ENCODE measurements at places on chromosomes 4 and X. TPM values are rescaled to one million over a fixed set of nuclear protein-coding genes. Genes with fewer than 3 reads are reported as not detected.

Gene NPY1R
- 2.4 TPM for total RNA-seq

DNA sequence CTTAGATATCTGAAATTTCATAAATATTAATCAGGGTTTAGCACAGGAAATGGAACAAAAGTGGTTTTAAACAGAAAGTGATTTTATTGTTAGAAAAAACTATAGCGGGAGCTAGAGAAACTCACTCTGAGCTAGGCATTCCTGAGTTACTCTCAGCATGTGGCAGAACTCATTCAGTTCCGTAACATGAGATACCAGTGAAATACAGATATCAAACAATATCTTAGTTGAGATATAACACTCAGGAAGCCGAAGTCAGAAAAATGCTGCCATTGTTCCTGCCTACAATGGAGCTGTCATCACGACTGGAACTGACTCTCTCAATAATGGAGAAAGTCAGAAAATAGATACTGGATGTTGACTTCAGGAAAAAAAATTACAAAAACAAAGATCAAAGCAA is 1428.7 kb downstream of the PCDH18 start:
- DNase-seq, result no peak

Gene TKTL2
- not detected for total RNA-seq

DNA sequence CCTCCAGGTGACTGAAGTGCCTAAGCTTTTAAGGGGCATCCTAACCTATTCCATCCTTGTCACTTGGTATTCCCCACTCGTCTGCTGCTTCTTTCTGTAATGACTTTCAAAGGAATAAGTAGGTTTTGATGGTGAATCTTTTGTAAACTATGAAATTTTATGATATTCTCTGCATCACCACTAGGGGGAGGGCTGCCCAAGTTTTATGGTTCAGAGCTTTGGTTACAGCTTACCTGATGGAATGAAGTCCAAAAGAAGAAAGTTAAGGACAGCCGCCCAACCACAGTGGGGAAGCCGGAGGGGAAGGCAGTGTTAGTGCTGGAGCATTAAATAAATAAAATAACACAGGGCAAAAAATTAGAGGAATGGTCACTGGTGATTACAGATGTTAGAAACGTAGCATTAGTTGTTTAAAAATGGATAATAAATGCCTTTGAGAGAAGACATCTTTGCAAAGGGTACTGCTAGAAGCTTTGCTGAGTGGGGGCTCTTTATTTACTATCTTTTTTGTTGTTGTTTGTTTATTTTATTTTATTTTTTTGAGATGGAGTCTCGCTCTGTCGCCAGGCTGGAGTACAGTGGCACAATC is 204.9 kb downstream of the GBA3 start:
- DNase-seq, result no peak

DNA sequence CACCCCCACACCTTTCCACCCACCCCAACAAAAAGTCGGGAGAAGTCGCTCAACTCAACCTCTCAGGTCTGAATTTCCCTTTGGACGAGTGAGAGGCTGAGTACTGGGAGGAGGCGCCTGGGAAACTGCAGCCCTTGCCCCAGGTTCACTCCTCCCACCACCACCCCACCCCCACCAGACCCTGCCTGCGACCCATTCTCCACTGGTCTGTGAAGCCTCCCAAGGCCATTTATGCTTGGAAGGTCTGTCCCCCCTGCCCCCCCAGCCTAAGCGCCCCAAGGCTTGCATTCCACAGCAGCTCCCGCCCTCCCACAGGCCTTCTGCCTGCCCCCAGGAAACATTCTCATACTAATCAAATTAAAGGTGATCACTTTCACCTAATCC is 27.2 kb downstream of the ELF4 start:
- DNase-seq, result no peak

Gene GCNA
- 1.1 TPM for total RNA-seq

DNA sequence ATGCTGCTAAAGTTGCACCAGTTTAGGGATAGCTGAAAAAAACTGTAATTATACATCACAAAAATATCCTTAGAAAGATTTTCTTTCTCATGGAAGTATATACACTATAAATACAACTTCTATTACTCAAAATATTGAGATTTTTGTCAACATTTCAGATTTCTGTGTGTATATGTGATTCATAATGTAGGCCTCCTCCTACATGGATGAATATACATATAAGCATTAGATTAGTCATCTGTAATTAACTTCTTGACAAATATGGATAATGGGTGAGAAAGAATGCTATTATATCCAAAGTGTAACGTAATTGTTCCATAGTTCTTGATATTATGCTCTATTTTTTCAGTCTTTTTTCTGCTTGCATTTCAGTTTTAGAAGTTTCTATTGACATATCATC is 124.9 kb downstream of the CBLL2 start:
- no peak for DNase-seq

- no peak for DNase-seq
Measured at GRCh38 chrX:45479196-45479834, 278.6 kb upstream of the DIPK2B start.

Gene JCHAIN
- 138 TPM for total RNA-seq

DNA sequence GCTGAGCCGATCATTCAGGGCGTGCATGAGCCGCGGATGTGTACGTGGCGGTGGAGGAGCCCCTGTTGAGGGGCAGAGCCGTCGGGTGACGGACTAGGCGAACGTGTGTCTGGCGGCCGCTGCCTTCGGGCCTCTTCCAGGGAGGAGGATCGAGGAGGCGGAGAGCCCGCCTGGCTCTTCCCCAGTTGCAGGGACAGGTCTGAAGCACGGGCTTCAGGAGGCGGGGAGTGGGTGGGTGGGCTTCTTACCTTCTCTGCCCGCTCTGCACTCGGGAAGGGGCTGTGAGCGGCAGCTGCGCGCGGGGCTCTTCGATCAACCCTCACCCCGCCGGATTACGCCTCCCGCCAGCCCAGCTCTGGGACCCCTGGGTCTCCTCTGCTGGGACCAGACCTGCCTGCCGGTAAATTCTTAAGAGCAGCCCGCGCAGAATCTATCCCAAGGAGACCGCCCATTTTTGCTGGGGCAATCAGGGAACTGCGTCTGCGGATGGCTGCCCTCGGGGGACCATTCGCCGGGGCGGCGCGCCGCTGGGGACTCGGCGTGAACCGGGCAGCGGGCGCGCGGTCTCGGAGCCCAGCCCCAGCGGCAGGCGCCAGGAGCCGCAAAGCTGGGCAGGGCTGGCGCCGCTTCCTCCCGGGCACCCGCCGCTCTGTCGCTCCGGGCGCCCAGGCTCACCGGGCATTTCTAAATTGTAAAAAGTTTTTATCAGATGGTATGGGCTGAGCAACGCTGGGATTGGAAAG is 4.9 kb downstream of the PLAC8 start:
- DNase-seq, result no peak

GRCh38 chr4:38621028-38621684 is 42.8 kb upstream of the KLF3 start:
- no peak for DNase-seq

- no peak for DNase-seq
Measured at GRCh38 chr4:5036239-5036638, 15.0 kb upstream of the STK32B start.

- no peak for DNase-seq
Measured at GRCh38 chr4:80788798-80789197, 241.7 kb upstream of the BMP3 start.

GRCh38 chr4:152936446-152937335 is 568 bp downstream of the FHDC1 start:
- no peak for DNase-seq

Gene CXCL3
- 3.2 TPM for total RNA-seq

DNA sequence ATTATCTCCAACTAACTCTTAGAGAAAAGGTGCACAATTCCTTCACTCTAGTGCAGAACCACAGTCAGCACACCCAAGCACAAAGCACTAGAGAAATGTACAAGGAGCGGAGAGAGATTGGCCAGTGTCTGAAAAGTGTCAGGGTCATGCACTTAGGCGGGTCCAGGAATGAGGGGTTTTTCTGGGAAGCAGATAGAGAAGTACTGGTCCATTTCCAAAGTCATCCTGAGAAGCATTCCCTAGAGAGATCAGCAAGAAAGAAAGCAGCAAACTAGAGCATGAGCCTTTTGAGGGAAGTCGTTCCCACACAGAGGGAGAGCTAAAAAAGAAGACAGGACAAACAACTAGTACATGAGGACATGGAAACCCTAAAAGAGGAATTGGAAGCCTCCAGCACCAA is 168.1 kb upstream of the MAP3K15 start:
- no peak for DNase-seq

- no peak for DNase-seq
Measured at GRCh38 chr4:57137261-57137660, 27.1 kb upstream of the IGFBP7 start.

Data from esophagus squamous epithelium (tissue), 5 donors.